Hippocampal formation (tissue), 2 donors: ENCODE measurements at places on chromosomes 5 and 9.
A peak's percentile ranks its signal among the peaks of the same experiment; 100 is the strongest.

GRCh38 chr9:124410321-124410913, 4.8 kb downstream of the PSMB7 start:
- DNase-seq: no peak

DNA sequence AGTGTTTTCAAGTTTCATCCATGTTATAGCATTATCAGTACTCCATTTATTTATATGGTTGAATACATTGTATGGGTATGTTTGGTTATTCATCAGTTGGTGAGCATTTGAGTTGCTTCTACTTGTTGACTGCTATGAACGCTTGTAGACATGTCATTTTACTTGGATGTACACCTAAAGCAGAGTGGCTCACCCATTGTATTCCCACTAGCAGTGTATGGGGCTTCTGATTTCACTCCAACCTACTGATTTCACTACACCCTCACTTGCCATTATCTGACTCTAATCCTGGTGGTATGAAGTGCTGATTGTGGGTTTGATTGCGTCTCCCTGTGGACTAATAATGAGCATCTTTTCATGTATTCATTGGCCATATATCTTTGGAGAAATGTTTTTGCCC, 9.5 kb downstream of the NPM1 start:
- no peak for DNase-seq

- DNase-seq: no peak
These were observed 2.2 kb upstream of the DTWD2 start for GRCh38 chr5:118990582-118990981.

GRCh38 chr9:8070779-8071444, 271.3 kb upstream of the DMAC1 start:
- no peak for DNase-seq

- no peak for DNase-seq
These were observed 15.0 kb downstream of the DMRT2 start for GRCh38 chr9:1065130-1065529.

DNA sequence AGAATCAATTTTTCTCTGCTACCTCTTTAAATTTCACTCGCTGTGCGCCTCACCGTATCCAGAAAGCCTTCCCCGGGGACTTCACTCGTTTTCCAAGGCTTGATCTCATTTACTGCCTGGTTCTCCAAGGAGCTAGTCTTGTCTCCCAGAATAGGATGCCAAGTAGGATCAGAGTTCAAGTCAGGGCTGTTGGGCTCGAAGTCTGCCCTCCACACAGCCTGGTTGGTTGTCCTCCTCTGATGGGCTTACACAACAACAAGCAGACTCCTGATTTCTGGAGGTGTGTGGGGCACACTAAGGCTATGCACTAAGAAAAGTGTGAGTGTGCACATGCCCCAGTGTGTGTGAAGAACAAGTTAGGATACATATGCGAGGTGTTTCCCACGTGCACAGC, 14.0 kb upstream of the TNIP1 start:
- no peak for DNase-seq

- DNase-seq: no peak
These were observed 4.2 kb downstream of the BARX1 start for GRCh38 chr9:93950619-93951601.

- DNase-seq: no peak
These were observed 273.1 kb upstream of the DAB2 start for GRCh38 chr5:39697881-39698280.

DNA sequence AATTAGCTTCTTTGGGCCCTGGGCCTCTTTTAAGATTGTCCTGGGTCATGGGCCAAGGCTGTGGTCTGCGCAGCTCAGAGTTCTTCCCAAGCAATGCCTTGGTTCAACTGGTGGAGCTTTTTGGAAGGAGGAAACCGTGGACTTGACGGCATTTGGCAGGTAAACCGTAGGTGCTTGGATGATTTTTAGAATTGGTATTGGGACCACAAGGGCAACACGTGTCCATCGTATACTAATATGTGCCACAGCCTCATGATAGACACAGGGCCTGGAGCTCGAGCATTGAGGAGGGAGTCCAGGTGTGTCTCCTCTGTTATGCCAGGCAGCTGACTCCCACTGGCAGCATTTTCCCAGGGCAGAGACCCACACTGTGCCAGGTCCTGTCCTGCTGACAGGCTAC, 120.9 kb upstream of the PITX1 start:
- DNase-seq: no peak

GRCh38 chr9:33952066-33952465, 96.6 kb downstream of the UBAP2 start:
- no peak for DNase-seq

DNA sequence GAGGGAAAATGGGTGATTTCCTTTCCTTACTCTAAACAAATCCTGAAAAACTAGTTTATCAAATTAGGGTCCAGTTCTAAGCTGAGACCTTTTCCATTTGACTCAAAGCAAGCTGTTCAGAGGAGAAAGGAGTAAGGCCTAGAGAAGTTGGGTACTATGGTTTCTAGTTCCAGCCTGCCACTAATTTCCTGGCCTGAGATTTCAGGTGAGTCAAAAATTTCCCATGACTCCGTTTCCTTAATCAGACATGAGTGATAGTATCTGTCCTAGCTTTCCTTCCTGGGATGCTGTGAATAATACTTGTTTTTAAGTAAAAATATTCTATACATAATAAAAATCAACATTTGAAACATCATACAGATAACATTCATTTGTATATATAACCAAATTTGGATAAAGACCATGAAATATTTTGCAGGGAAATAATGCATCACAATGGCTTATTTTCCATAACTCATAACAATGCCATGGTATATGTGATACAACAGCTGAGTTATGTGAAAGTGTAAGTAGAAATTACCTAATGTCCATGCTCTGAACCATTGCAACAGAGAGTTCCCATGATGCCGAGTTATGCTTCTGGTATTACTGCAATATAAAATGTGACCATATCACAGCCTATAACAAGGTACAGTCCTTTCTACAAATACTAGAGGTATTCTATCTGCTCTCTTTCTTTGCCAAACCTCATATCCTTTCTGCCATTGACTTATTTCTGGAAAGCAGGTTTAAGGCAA, 142.7 kb downstream of the MLLT3 start:
- no peak for DNase-seq

DNA sequence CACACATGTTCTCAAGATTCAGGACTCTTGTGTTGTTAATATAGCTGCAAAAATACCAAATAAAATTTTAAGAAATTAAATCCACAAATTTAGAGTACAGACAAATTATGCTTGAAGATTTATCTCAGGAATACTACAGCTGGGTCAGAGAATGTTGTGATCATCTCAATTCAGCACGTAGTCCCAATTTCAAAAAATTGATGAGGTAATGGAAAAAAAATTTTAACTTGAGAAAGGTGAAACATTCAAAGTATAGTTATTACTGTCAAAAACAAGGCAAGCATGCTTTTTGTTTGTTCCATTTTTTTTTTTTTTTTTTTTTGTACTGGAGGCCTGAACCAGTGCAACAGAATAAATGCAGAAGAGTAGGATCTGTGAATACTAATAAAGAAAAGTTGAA, 29.4 kb downstream of the ICE1 start:
- no peak for DNase-seq

GRCh38 chr5:22835686-22836085, 17.5 kb downstream of the CDH12 start:
- DNase-seq: no peak

GRCh38 chr5:95863383-95863757, 40.8 kb upstream of the GLRX start:
- peak; percentile 43 for DNase-seq

DNA sequence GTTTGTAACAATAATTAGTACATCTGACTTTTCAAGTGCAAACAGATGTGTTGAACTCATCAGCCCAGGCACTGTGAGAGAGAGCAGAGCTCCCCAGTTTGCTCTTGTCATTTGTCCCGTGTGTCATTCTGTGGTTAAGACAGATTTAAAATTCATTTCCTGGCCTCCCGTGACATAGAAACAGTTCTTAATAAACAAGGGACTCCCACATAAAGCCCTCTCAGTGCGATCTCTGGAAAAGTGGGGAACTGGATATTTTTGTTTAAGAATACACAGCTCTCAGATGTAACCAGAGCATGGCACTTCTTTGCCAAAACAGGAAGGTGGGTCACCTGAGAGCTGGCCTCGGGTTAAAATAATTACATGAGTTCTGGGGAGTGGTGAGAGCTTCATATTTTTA, 58.6 kb downstream of the PRKACG start:
- no peak for DNase-seq

GRCh38 chr9:99034149-99034548, 70.8 kb upstream of the TGFBR1 start:
- no peak for DNase-seq

GRCh38 chr5:148792744-148793143, 33.7 kb upstream of the ADRB2 start:
- DNase-seq: no peak

GRCh38 chr5:172891716-172892421, 57.8 kb downstream of the ERGIC1 start:
- DNase-seq: no peak

DNA sequence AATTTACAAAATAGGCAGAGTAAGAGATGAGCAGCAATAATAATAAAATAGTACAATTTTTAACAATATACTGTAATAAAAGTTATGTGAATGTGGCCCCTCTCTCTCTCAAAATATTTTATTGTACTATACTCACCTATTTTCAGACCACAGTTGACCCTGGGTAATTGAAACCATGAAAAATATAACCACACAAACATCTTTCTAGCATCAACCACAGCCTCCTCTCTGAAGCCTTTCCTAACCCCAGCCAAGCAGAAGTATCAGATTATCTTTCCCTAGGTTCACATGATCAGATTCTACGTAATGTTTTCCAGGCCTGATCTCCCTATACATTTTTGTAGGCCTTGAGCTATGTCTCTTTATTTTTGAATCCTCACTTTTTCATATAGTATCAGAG, 35.2 kb downstream of the DNAH5 start:
- DNase-seq: no peak

GRCh38 chr9:113352006-113352405, 2.7 kb downstream of the BSPRY start:
- DNase-seq: no peak

DNA sequence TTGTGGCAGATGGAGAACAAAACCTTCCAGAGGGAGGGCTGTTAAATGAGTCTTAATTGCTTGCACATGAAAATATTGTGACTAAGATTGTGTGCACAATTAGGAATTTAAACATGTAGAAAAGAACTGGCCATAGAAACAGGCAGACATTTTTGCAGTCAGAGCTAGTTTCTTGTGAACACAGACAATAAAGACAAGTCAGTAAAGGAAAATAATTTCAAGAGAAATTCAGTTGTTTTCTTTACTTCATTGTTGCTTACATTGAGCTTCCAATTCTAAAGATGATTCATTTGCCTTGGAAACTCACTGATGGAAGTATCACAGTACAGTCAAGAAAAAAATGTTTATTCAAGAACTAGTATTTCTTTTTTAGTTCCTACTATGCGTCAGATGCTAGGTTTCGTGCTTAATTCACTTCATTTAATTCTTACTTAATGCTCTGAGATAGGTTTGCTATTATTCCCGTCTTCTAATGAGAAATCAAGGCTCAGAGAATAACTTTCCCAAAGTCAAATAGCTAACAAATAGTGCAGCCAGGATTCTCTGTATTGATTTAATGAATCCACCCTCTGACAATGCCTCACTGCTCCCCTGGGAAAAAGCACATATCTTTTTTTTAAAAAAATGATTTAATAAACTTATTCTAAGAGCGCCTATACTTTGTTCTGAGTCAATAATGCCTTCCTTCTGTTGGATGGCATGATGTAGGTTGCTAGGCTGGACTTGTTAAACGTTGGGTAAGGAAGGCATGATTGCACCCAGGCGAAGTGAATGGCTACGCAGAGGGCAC, 581.4 kb downstream of the RAB3C start:
- DNase-seq: no peak

- no peak for DNase-seq
These were observed 202.3 kb downstream of the AOPEP start for GRCh38 chr9:94928691-94929368.

- DNase-seq: no peak
These were observed 10.7 kb downstream of the PCDHAC2 start for GRCh38 chr5:140977003-140977402.

DNA sequence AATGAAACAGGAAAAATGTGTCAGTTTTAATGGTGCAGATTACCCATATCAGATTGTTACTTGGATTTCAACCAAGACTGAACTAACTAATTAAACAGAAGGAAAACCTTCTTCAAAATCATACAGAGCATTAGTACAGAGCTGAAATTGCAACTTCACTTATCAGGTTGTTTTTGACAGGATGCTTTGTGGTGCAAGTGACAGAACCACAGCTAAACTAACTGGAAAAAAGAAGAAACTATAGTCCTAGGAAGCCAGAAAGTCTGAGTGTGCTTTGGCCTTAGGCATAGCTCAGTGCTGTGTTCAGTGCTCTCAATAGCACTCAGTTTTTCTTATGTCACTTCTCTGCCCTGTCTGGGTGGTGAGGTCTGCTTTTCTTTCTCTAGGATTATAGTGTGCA, 267.4 kb downstream of the CHSY3 start:
- DNase-seq: no peak

DNA sequence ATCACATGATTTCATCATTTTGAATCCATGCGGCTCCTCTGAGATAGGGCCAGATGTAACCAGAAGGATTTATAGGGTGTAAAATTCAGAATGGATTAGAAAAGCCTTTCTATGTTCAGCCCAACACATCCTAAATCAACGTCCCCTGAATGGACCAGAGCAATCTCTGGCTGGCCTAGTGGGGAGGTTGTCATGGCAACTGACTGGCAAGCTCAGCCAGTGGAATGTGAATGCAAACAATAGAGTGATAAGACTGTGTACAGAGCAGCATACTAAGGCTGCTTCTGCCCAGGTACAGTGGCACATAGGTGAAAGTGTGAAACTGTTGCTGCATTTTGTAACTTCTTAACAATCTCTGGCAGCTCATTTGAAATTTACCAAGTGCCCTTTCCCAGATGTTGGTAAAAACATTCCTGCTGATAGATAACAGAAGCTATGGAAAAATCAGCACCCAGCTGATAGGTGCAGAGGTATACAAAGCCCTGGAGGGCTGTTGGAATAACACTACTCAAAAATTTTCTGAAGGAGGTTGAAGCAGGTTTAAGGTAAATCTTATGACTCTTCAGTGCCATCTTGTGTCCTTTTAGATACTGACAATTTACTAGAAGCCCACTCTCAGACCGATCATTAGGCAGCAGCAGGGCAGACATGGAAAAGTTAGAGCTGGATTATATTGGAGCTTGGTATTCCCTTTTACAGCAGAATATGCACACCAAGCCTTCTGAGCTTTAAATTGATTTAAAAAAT, 267.2 kb downstream of the RAB3C start:
- no peak for DNase-seq

DNA sequence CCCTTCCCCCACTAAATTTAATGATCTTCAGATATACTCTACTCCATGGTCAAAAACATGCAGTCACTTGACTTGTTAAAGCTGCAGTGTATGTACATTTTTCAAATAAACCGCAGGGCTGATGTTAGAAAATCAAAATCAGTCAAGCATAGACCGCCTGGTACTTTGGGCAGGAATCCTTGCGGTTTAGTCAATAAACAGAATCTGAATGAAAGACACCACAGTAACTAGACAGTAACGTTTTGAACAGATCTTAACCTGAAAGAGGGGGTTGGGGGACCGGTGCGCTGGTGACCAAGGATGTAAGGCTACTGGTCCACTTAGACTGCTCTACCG, 188.8 kb downstream of the BNC2 start:
- no peak for DNase-seq

- DNase-seq: no peak
These were observed 70.3 kb downstream of the VAV2 start for GRCh38 chr9:133921866-133922265.

- DNase-seq: peak; percentile 75
These were observed 21.9 kb upstream of the QSOX2 start for GRCh38 chr9:136267261-136268111.

GRCh38 chr5:8907168-8907868, 638.6 kb downstream of the SEMA5A start:
- no peak for DNase-seq
